LHCN-M2 (cell line): ENCODE measurements at places on chromosomes 6 and 20.

- no peak for DNase-seq
Observed at GRCh38 chr6:67886840-67887292, 748.2 kb upstream of the ADGRB3 start.

DNA sequence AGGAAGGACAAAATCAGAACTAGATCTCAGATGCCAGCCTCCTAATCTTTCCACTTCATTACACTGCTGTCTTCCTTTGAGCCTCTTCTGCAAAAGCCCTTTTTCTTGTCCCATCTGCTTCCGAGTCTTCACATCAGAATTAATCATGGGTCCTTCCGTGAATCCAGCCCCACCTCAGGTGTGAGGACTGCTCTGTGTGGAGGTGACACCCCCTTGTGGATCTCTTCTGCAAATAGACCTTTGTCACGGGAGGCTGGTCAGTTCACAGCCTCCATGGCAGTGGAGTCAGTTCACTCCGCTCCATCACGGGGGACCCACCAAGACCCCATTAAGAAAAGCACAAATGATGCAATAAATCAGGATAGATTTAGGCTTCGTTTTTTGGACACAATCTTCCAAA is 171.1 kb downstream of the ADAT2 start:
- peak; percentile 23 for DNase-seq

GRCh38 chr20:47611785-47612184 is 110.1 kb downstream of the NCOA3 start:
- DNase-seq: no peak

GRCh38 chr20:17940224-17940971 is 28.2 kb downstream of the SNX5 start:
- no peak for DNase-seq

GRCh38 chr20:47500554-47500953 is 1.1 kb upstream of the NCOA3 start:
- no peak for DNase-seq

DNA sequence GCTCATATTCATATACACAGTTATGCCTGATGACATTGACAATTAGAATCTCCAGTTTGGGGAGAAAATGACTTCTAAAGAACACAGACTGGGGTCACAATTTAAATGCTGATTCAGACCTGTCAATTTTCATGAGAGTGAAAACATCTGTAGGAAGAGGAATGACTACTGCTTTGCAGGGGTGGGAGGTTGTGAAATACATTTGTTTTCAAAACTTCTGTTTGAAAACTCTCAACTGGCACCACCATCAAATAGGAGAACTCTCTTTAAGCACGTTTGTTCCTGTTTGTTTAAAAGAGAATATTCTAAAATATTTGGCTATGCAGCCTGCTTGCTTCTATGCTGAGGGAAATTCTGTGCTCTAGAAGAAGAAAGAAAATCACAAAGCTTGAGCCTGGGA is 50.8 kb upstream of the ADGRF5 start:
- no peak for DNase-seq

- DNase-seq: no peak
Observed at GRCh38 chr6:20198775-20199174, 13.5 kb downstream of the MBOAT1 start.
